Neural crest cell (in vitro differentiated cells): ENCODE measurements at places on chromosomes 16 and 17.

GRCh38 chr17:35486920-35487732 is 38.6 kb upstream of the SLFN13 start:
- DNase-seq = no peak

- no peak for DNase-seq
These were observed at the start of gene ABCC11 for GRCh38 chr16:48247311-48247710. Gene ABCC11 (minus strand): TSS chr16:48247539. CDS start chr16:48231921, 15,618 bp downstream.

DNA sequence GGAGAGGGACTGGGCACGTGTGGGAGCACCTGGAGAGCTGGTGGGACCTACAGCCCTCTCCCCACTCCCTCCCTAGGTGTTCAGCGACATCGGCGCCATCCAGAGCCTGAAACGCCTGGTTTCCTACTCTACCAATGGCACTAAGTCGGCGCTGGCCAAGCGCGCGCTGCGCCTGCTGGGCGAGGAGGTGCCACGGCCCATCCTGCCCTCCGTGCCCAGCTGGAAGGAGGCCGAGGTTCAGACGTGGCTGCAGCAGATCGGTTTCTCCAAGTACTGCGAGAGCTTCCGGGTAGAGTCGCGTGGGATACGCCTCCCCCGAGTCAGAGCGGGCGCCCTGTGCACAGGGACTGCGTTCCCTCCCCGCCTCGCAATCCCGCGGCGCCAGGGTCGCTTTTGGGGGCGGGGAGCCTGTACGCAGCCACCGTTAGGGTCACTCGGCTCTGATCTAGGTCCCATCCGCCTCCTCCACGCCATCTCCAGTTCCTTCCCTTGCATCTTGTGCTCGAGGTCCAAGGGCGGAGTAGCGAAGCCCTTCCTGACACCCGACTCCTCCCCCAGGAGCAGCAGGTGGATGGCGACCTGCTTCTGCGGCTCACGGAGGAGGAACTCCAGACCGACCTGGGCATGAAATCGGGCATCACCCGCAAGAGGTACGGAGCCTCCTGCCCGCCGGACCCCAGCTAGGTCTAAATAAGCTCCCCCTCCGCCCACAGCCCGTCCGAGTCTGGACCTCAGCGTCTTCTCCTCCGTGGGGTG is 13.0 kb downstream of the SARM1 start:
- no peak for DNase-seq

DNA sequence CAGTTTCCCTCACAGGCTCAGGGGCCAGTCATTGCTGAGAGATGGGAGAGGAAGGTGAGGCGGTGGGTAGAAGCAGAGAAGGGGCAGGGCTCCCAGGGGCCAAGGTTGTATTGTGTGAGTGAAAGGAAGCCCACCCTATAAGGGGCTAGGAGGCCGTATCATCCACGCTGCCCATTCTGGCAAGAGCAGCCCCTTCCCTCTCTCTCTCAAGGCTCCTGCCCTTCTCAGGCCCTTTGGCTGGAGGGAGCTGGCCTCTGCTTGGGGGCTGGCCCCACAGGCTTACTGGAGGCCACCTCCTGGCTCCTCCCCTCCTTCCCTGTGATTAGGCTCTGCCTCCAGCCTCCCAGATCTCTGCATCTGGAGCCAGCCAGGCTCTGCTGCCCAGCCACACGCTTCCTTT is 7.6 kb downstream of the TBKBP1 start:
- DNase-seq = no peak

DNA sequence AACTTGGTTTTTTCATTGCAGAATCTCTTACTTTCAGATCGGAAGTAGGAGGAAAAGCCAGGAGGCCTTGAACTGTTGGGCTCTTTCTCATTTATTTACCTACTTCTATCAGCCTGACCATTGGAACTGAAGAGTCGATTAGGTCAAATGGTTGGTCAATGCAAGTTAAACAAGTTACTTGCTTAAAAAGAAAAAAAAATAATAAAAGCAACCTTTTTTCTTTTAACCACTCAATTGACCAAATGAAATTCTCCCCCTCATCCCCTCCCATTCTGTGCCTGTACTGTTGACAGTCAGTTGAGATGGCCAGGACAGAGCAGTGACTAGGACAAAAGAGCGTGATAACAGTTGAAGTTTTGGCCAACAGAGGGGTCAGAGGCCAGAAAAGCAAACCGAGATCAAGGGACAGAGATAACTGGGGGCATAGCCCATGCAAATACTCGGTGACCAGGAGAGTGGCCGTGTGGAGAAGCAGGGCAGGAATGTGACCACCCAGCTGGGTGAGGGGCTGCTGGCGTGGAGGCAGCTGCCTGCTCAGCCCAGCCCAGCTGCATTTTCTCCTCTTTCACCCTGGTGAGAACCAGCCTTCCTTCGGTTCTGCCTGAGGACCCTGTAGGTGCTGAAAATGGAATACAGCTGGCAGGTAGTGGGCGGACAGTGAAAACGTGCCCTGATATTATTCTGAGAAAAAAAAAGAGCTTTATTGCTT is 72.2 kb downstream of the HS3ST3B1 start:
- peak; percentile 5 for DNase-seq

DNA sequence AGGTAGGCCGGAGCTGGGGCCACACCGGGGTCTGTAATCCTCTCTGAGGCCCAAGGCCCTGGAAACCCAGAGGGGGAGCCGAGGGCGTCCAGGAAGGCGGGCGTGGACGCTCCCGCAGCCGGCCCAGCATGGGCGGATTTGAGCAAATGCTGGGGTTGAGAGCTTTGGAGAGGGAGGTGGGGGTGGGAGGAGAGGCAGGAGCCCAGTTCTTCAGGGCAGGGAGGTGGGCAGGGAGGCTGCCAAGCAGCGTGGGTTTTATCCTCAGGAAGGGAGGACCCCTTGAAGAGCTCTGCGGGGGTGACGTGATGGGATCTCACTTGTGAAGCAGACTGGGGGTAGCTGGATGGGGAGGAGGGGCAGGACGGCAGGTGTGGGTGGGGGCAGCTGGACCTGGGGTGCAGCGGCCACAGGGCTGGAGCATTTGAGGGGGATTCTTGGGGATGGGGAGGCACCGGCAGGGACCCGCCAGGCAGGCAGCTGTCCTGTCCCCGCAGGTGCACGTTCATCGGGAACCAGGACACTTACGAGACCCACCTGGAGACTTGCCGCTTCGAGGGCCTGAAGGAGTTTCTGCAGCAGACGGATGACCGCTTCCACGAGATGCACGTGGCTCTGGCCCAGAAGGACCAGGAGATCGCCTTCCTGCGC is 17.2 kb downstream of the TRAF7 start:
- DNase-seq = no peak

DNA sequence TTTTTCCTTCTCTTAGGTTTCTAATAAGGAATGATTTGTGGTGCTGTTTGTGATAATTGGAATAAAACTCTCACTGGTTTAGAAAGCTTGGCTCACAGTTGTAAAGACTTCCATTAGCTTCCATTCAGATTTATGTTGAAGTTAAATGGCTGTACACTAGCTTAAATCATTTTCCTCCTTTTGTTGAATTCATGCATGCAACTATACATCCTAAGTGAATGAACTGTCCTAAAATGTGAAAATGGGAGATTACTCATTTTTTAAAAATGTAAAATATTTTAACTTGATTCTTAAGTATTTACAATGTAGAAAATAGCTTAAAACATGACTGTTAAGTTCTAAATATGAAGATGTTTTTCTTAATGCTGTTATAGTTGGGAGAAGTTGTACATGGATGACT is 15.2 kb downstream of the PRKCA start:
- no peak for DNase-seq

GRCh38 chr17:75749545-75750389 is 15.2 kb downstream of the GALK1 start:
- peak; percentile 91 for DNase-seq
